ENCODE measurements at places on chromosomes 2 and 18.

DNA sequence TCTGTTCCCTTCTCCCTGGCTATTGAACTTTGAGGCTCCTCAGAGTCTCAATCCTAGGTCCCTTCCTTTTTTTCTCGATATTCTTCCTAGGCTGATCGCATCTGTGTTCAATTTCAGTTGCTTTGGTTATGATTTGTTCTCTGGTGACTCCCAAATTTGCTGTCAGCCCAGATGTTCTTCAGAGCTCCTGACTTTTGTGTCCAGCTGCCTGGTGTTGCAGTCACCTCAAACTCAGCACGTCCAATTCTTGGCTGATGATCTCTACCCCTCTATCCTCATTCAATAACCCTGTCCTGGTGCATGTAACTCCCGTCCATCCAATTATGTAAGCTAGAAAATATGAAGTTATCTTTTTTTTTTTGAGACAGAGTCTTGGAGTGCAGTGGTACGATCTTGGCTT, 31.4 kb downstream of the DIS3L2 start:
- DNase-seq: no peak

- DNase-seq: no peak
Measured at GRCh38 chr2:70549064-70549710, 4.4 kb downstream of the TGFA start.

DNA sequence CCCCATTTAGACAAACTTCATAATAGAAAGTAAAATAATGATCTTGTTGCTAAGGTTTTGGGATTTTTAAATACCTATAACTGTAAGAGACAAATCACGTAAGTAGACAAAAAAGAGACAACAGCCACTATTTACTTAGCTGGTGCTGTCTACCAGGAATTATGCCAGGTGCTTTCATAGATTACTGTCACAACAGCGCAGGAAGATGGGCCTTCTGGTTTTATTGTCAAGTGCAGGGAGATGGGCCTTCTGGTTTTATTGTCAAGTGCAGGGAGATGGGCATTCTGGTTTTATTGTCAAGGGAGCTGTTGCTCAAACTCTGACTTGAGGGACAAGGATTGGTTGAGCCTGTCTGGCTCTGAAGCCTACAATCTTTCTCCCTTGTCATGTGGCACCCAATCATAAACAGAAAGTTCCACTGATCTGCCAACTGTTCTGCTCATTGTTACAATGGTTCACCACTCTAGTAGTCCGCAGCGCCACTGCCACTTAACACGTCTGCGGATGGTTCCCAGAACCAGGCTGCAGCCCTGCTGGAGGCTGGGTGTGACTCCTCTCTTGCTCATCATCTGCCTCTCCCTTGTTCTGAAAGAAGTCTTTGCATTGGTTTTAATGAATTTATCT, 95.0 kb downstream of the RNF144A start:
- DNase-seq: no peak

DNA sequence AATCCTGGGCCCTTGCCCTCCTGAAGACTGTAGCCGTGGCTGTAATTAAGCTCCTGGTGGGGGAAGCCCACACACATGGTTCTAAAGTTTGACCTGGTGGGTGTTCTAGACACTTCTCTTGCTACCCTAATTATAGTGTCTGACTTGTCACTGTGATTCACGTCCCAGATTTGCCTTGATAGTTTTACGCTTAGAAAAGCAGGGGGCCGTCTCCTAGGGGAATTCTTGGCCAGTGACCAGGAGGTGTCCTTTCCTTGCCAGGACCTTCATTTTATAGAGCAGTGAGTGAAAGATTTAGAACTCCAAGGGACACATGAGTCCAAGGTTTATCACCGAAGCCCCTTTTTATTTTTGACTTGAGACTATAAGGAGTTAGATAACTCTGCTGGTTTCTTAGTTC, 9.0 kb downstream of the TMEM214 start:
- DNase-seq: no peak

DNA sequence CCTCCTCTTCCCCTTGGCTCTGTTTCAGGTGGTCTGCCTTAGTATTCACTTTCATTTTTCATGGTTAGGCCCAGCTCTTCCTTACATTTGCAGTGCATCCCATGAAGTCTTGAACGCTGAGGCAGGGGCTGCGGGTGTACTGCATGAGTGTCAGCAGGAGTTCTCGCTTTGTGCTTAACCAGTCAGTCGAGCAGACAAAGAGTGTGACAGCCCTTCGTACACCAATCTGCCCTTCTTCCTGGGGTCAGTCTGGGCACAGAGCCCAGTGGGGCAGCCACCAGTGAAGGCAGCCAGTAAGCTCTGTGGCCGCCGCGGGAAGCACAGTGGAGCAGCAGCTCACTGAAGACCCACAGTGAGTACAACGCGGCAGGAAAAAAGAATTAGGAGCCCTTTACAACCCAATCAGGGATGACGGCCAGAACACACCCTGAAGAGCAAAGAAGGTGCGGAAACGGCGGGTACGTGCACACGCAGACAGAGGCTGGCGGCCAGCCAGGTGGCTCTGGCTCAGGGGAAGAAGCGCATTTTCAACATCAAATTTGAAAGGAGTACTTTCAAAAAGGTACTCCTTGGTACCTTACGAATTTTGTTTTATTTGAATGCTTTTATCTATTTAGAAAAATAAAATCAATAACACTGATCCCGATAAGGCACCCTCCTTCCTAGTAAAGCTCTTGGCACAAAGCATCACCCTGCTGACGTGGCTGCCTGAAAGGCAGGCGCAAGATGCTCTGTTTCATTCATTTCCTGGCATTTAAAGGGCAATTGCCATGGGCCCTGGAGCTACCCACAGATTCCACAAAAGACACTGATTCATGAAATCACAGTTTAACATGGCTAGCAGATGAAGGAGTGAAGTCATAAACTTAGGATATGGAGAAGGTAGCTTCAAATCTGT, 47.0 kb upstream of the SEMA4C start:
- DNase-seq: no peak

- DNase-seq: no peak
Measured at GRCh38 chr2:220053919-220054318, 426.5 kb downstream of the SLC4A3 start.

GRCh38 chr18:37219257-37219656, 346.3 kb downstream of the CELF4 start:
- DNase-seq: no peak

DNA sequence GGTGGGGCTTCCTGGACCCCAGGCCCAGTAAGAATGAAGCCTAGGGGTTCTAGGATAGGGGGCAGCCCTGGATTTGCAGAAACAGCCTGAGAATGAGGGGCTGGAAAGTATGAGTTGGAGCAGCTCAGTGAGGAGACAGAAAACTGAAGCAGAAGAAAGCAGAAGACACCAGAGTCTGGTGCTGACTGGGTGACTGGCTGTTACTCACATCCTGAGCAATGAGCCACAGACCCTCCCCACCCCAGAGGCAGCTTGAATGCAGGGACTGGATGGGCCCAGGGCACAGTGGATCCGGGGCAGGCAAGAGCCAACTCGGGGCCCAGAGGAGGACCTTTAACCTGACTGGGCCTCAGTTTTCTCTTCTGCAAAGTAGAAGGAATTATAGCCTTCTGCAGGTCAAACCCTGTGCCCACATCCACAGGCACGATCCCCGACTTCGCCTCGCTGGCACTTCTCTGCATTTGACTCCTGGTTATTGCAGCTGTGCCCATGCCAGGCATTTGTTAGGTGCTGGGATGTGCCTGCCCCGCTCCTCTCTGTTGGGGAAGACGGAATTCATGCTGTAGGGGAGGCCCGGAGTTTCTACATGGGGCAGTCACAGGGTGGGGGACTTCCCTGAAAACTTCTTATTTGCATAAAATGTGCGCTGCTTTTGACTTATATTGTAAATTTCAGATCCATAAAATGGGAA, 8.5 kb downstream of the STEAP3 start:
- no peak for DNase-seq

- no peak for DNase-seq
Measured at GRCh38 chr2:180516232-180516631, 464.2 kb upstream of the UBE2E3 start.

GRCh38 chr2:15425712-15426111, 135.4 kb downstream of the NBAS start:
- DNase-seq: no peak

DNA sequence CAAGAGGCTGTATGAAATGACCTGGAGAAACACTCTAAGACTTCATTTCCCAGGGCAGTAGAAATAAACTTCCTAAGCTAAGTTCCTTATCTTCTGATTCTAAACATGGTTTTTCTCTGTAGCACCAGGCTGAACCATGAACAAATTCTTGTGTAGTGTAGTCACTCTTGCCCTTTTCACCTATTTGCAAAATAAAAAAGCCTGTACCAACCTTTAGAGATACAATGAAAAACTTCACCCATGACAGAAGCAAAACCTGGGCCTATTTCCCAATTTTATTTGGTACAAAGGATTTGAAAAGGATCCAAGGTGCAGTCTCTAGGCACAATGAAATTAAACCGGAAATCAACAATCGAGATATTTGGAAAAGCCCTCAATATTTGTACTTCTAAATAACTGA, 43.6 kb downstream of the POLR1A start:
- DNase-seq: no peak

Data from stimulated activated CD4-positive, alpha-beta T cell treated with anti-CD3 and anti-CD28 coated beads, Interleukin-4, amount 100 ng/mL, for 24 hours (primary cell).